ENCODE measurements at places on chromosomes 7 and 10. TPM values are rescaled to one million over a fixed set of nuclear protein-coding genes. Genes with fewer than 3 reads are reported as not detected.

DNA sequence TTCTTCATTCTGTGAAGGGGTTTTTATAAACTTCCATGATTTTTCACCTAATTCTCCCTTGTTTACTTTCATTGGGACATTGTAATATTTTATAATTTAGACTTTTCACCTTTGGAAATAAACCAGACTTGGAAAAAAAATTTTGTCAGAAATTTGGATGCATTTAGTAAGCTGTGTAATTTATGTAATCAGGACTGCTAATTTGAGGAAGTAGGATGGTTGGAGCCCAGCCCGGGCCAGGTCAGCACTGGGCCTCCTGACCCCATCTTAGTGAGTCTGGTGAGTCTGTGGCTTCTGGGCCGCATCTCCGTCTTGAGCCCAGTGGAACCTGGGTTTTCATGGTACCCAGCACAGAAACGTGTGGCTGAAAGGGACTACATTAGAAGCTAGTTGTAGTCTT, 27.6 kb upstream of the ZNF32 start:
- no peaks in the 10 kb centered on the region for H3K27me3 ChIP-seq
- H3K27ac ChIP-seq, result no peak overlapping the region
- DNase-seq, result no peak
- no peaks in the 10 kb centered on the region for H3K36me3 ChIP-seq

GRCh38 chr7:41027428-41028115, 675.3 kb downstream of the INHBA start:
- no peak overlapping the region for H3K27ac ChIP-seq
- no peak overlapping the region for H3K4me3 ChIP-seq
- no peaks in the 10 kb centered on the region for H3K36me3 ChIP-seq
- no peaks in the 10 kb centered on the region for H3K27me3 ChIP-seq
- no peak for DNase-seq

GRCh38 chr10:119677904-119678755, 26.9 kb downstream of the BAG3 start:
- no peak overlapping the region for H3K27ac ChIP-seq
- no peaks in the 10 kb centered on the region for H3K4me1 ChIP-seq
- H3K4me3 ChIP-seq, result no peak overlapping the region
- H3K36me3 ChIP-seq, result no peaks in the 10 kb centered on the region
- no peaks in the 10 kb centered on the region for H3K27me3 ChIP-seq
- no peak for DNase-seq

Gene FASTK
- total RNA-seq, result 119 TPM

- no peak overlapping the region for H3K27ac ChIP-seq
- no peaks in the 10 kb centered on the region for H3K36me3 ChIP-seq
- H3K4me3 ChIP-seq, result no peak overlapping the region
- no peak for DNase-seq
- H3K27me3 ChIP-seq, result no peaks in the 10 kb centered on the region
These were observed 90.1 kb downstream of the RGS10 start for GRCh38 chr10:119452396-119452795.

DNA sequence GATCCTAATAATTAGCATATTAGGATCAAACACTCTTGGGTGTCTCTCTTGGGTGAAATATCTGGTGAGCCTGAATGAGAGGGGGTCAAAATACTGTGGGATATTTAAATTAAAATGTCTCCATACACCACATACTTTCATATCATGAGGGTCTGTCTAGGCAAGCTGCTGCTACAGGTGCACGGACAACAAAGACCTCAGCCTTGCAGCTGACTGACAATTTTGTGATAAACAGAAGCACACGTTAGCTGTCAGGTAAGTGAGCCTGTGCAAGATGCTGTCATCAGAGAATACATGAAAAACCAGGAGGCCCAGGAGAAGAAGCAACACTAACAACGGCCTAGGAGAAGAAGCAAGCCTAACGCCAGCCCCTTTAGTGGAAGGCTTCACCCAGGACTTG, 247.5 kb downstream of the ADARB2 start:
- peak; percentile 26 for DNase-seq
- H3K4me1 ChIP-seq, result peaks cover 64% of the 10 kb centered on the region
- no peak overlapping the region for H3K4me3 ChIP-seq
- H3K27me3 ChIP-seq, result no peaks in the 10 kb centered on the region

GRCh38 chr10:1114719-1115606, 58.8 kb downstream of the WDR37 start:
- no peak for DNase-seq
- no peaks in the 10 kb centered on the region for H3K27me3 ChIP-seq
- H3K36me3 ChIP-seq, result peaks cover 88% of the 10 kb centered on the region
- no peak overlapping the region for H3K27ac ChIP-seq
- H3K4me3 ChIP-seq, result no peak overlapping the region

DNA sequence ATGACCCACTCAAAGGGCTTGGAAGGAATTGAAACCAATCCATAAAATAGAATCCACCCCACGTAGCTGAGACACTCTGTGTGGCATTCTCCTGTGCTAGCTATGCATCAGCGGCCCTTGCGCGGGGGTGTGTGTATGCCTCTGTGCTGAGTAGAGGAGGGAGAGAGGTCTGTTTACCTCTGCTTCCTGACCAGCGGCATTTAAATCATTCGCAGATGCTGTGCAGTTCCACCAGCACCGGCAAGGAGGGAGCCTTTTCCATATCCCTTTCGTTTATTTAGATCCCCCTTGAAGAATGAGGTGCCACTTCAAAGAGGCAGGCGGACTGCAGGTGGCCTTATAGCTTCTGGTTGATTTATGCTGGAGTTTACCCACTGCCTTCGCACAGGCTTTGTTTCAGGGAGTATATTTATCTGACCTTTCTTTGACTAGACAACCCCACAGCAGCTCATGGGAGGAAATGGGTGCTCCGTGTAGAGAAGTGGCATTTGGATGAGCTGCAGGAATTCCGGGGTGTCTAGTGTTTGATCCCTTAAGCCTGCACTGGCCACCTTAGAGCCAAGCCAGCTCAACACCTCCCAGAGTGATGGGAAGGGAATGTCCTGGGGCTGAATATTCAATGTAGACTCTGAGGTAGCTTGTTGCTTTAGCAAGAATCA, 11.4 kb downstream of the C10orf53 start:
- no peak overlapping the region for H3K4me3 ChIP-seq
- no peak overlapping the region for H3K27ac ChIP-seq
- no peak for DNase-seq
- no peaks in the 10 kb centered on the region for H3K36me3 ChIP-seq
- H3K27me3 ChIP-seq, result peaks cover 12% of the 10 kb centered on the region

Gene VSTM2A
- total RNA-seq, result not detected

- H3K4me1 ChIP-seq, result no peaks in the 10 kb centered on the region
- no peak overlapping the region for H3K27ac ChIP-seq
- no peaks in the 10 kb centered on the region for H3K36me3 ChIP-seq
- H3K27me3 ChIP-seq, result no peaks in the 10 kb centered on the region
- DNase-seq, result no peak
These were observed 175.0 kb downstream of the CYP26A1 start for GRCh38 chr10:93248583-93249227.

DNA sequence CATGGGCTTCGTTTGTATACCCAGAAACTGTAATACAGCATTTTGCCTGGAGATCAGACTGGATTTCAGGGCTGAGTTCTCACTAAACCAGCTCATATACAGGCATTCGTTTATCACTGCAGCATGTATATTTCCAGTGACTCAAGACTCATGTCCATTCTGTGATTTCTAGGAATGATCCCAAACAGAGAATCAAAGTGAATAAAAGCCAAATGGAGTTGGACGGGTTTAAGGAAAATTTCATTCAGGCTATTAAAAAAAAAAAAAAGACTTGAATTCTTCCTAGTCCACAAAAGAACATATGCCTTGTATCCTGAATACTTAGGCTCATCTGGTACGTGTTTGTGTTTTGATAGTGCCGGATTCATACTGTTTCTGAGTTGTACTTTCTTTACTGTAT, 46.8 kb downstream of the TET1 start:
- H3K4me1 ChIP-seq, result peaks cover 4% of the 10 kb centered on the region
- H3K27me3 ChIP-seq, result no peaks in the 10 kb centered on the region
- DNase-seq, result no peak
- no peak overlapping the region for H3K27ac ChIP-seq

Gene TMEM176B
- total RNA-seq, result 0.25 TPM

DNA sequence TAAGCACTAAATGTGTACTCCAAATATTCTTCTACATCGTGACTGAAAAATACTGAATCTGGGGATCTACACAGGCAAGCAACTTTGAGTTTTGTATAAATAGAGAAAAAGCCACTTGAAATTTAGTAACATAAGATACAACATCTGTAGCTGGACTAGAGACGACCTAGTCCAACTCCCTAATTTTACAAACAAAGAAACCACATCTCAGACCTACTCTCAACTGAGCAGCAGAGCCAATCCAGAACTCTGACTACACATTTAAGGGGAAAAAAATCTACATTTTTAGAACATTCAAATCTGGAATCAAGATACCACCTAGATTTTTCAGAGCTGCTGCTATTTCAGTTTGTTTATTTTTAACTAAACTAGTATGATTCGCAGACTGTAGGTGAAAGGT, 88.9 kb downstream of the CABCOCO1 start:
- H3K27me3 ChIP-seq, result no peaks in the 10 kb centered on the region
- no peak for DNase-seq
- no peaks in the 10 kb centered on the region for H3K36me3 ChIP-seq
- peaks cover 17% of the 10 kb centered on the region for H3K4me1 ChIP-seq
- no peak overlapping the region for H3K27ac ChIP-seq

GRCh38 chr10:60453036-60453435, 63.4 kb upstream of the ANK3 start:
- no peaks in the 10 kb centered on the region for H3K4me1 ChIP-seq
- H3K4me3 ChIP-seq, result no peak overlapping the region
- no peak for DNase-seq
- no peaks in the 10 kb centered on the region for H3K27me3 ChIP-seq
- no peaks in the 10 kb centered on the region for H3K36me3 ChIP-seq

- peaks cover 37% of the 10 kb centered on the region for H3K4me1 ChIP-seq
- DNase-seq, result peak; percentile 41
These were observed 4.6 kb downstream of the GIGYF1 start for GRCh38 chr7:100689230-100690135.

Gene CPN1
- total RNA-seq, result not detected

- no peak overlapping the region for H3K4me3 ChIP-seq
- no peaks in the 10 kb centered on the region for H3K4me1 ChIP-seq
- no peaks in the 10 kb centered on the region for H3K27me3 ChIP-seq
These were observed 426.8 kb upstream of the FOXK1 start for GRCh38 chr7:4255336-4255735.

All from B cell (primary cell).